ENCODE measurements at places on chromosomes 11 and 22. TPM values are rescaled to one million over a fixed set of nuclear protein-coding genes. Genes with fewer than 3 reads are reported as not detected.

The APOL5 gene
- not detected for total RNA-seq

The CDC45 gene
- total RNA-seq: 3.1 TPM

The OR52H1 gene
- total RNA-seq: 0.43 TPM

The OR52B2 gene
- not detected for total RNA-seq

The SMIM38 gene
- 0.28 TPM for total RNA-seq

The FIBIN gene
- total RNA-seq: 51.4 TPM

The SYT8 gene
- total RNA-seq: not detected

The SCN4B gene
- 0.14 TPM for total RNA-seq
